ENCODE measurements at places on chromosomes 16 and 17. TPM values are rescaled to one million over a fixed set of nuclear protein-coding genes. Genes with fewer than 3 reads are reported as not detected.

DNA sequence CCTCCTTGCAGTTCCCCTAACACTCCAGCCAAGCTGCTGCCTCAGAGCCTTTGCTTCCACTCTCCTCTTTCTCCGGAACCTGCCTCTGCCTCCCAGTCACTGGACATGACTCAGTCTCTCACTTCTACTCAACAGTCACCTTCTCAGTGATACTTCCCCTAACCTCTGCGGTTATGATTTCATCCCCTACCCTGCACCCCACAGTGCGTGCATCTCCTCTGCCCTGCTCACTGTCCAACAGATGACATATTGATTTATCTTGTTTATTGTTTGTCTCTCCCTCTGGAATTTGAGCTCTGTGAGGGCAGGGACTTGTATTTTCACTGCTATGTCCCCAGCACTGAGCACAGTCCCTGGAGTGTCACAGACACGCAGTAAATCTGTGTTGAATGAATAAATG, 100.7 kb downstream of the CYLD start:
- no peak for DNase-seq
- no peaks in the 10 kb centered on the region for H3K36me3 ChIP-seq
- H3K4me1 ChIP-seq: no peaks in the 10 kb centered on the region
- no peaks in the 10 kb centered on the region for H3K27me3 ChIP-seq

- H3K27me3 ChIP-seq: no peaks in the 10 kb centered on the region
- H3K4me1 ChIP-seq: no peaks in the 10 kb centered on the region
- no peaks in the 10 kb centered on the region for H3K36me3 ChIP-seq
- no peak for DNase-seq
- H3K4me3 ChIP-seq: no peak overlapping the region
Observed at GRCh38 chr16:11611871-11612664, 25.3 kb upstream of the LITAF start.

DNA sequence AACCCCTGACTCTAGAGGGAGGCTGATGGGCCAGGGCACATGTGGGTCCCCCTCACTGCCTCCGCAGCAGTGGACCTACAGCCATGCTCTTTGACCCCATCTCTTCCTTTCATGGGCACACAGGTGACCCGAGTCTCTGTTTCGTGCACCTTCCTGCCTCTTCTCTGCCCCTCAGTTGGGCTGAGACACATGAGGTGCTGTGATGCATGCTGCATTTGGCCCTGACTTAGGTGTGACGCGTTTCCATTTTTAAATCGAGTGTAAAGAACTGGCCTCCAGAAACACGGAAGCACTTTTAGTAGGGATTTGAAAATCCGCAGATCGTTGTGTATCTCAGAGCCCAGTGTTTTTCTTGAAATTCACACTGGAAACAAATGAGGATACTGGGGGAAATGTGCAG, 24.6 kb downstream of the C16orf90 start:
- H3K4me1 ChIP-seq: no peaks in the 10 kb centered on the region
- no peak overlapping the region for H3K4me3 ChIP-seq
- H3K36me3 ChIP-seq: no peaks in the 10 kb centered on the region
- no peaks in the 10 kb centered on the region for H3K27me3 ChIP-seq
- H3K27ac ChIP-seq: no peak overlapping the region
- DNase-seq: no peak

- peaks cover 24% of the 10 kb centered on the region for H3K36me3 ChIP-seq
- no peak overlapping the region for H3K27ac ChIP-seq
- H3K4me1 ChIP-seq: peaks cover 13% of the 10 kb centered on the region
- H3K4me3 ChIP-seq: no peak overlapping the region
- H3K27me3 ChIP-seq: no peaks in the 10 kb centered on the region
- DNase-seq: no peak
Observed at GRCh38 chr17:75044716-75045115, 2.1 kb downstream of the ATP5PD start.

KRTAP4-12 gene
- total RNA-seq: not detected

CORO6 gene
- total RNA-seq: 0.58 TPM

DNA sequence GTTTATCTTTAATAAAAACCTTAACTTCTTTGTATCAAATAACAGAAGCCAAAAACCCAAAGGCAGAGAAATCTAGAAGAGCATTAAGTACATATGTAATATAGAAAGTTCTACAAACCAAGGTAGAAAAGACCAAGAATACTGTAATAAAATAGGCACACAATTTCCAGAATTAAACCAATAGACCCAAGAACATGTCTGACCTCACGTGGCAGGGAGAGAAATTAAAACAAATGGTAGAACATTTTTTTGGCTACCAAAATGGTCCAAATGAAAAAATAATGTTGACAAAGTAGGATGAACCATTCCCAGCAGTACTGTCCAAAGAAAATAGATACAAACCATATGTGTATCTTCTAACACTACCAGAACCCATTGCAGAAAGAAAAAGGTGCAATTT, 183.5 kb downstream of the CPPED1 start:
- no peaks in the 10 kb centered on the region for H3K36me3 ChIP-seq
- H3K4me1 ChIP-seq: no peaks in the 10 kb centered on the region
- H3K27me3 ChIP-seq: no peaks in the 10 kb centered on the region
- DNase-seq: no peak

GRCh38 chr17:2090804-2091534, 36.1 kb downstream of the HIC1 start:
- H3K4me3 ChIP-seq: no peak overlapping the region
- DNase-seq: peak; percentile 54
- 0 out of 2 replicates have a peak, but pooled peaks cover 7% of the 10 kb centered on the region for H3K4me1 ChIP-seq
- no peak overlapping the region for H3K27ac ChIP-seq
- H3K36me3 ChIP-seq: no peaks in the 10 kb centered on the region
- no peaks in the 10 kb centered on the region for H3K27me3 ChIP-seq

PYY gene
- total RNA-seq: not detected

- H3K27me3 ChIP-seq: peaks cover 16% of the 10 kb centered on the region
- H3K36me3 ChIP-seq: no peaks in the 10 kb centered on the region
- peaks cover 21% of the 10 kb centered on the region for H3K4me1 ChIP-seq
- no peak overlapping the region for H3K4me3 ChIP-seq
- peak; percentile 49 for DNase-seq
- no peak overlapping the region for H3K27ac ChIP-seq
Observed at GRCh38 chr17:49580055-49580721, 4.5 kb downstream of the NXPH3 start.

INTS2 gene
- 18.1 TPM for total RNA-seq

GRCh38 chr17:69757688-69758430, 317.2 kb upstream of the KCNJ16 start:
- H3K27me3 ChIP-seq: no peaks in the 10 kb centered on the region
- peak; percentile 72 for DNase-seq
- H3K4me1 ChIP-seq: peaks cover 29% of the 10 kb centered on the region
- no peaks in the 10 kb centered on the region for H3K36me3 ChIP-seq
- no peak overlapping the region for H3K4me3 ChIP-seq
- H3K27ac ChIP-seq: no peak overlapping the region

DNA sequence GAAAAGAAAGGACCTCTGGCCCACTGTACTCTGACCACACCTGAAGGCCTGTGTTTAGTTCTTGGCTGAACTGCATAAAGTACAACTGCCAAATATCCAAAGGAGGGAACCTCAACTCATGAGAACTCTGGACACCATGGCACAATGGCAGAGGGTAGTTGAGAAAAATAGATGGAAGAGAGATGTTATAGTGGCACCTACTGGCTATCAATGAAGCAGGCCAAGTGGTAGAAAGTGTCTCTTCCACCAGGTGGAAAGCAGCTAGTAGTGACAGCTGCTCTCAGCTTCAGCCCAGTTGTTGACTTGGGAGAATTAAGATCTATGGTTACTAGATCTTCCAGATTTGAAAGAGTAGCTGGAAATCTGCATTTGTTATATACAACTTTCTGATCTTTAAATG, 3.2 kb downstream of the MED31 start:
- no peak overlapping the region for H3K4me3 ChIP-seq
- H3K27me3 ChIP-seq: no peaks in the 10 kb centered on the region
- peak; percentile 52 for DNase-seq
- peaks cover 38% of the 10 kb centered on the region for H3K4me1 ChIP-seq

Data from PC-3 (cell line).